Stimulated activated CD4-positive, alpha-beta T cell treated with anti-CD3 and anti-CD28 coated beads, Interleukin-15, amount 100 ng/mL, for 1 hour (primary cell): ENCODE measurements at places on chromosomes 12 and 14.

DNA sequence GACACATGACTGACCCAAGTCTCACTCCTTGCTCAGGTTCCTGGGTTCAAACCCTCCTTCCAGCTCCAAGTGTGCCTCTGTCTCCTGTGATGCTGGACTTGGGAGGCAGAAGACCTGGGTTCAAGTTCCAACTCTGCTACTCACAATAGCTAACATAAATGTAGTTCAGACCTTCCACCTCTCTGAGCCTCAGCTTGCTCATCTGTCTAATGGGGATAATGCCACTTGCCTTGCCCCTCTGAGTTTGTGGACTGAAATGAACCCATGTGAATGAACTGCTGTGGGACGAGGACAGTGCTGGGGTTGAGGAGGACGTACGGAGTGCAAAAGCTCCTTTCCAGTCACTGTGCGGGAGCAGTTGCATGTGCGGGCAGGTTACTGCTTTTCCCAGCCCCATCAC is 40.9 kb downstream of the ACADS start:
- no peak for DNase-seq

- DNase-seq = no peak
Observed at GRCh38 chr14:75469164-75469563, 41.3 kb downstream of the JDP2 start.

DNA sequence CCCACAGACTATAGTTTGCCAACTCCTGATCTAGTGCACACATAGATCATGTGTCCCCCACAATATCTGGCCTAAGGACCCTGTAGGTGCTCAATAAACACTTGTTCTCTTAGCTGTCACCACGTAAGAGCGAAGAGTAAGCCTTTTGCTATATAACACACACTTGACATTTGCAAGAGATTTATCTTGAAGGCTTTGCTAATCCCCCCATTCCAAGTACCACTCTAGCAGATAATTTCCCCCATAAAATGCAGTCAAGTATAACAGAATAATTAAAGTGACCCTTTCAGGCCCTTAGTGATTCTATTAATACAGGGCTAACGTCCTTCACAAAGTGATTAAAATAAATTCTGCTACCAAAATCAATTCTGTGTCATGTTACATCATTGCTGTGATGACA is 87.5 kb downstream of the PLXNC1 start:
- DNase-seq = no peak

DNA sequence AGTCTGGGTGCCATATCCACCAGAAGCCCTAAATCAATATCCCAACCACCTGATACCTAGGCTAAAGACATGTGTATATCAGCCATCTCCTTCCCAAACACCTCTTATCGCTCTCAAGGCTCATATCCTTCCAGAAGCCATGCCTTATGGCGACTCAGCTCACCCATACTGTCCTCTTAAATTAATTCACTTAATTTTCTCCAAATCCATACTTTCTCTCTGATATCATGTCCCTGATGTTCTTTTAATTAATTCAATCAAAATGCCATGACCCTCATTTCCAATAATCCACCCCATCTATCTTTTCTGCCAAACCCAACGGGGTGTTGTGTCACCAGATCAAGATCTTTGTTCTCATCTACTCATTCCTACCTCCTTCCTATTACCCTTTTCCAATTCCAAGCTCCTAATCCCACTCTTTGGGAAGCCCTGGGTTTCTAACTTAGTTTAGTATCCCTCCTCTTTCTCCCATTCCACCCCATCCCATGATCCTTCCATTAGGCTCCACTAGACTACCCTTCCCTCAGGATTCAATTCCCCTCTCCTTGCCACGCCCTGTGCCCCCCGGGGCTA is 723 bp downstream of the ATF7 start:
- DNase-seq = no peak

DNA sequence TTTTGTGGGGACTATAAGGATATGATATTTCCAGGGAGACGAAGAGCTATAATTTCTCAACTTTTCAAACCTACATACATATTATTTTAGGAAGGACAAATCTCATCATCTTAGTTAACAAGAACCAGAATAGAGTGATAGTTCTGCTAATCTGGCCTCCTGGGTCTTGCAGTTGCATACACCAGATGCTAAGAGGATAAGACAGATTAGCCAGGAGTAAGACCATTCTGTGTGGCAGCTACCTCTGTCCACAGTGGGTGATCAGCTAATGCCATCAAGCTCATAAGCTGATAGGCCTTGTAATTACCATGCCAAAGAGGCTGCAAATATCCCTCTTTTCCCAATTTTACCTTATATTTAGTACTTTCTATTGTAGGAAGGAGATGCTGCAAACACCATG is 776.8 kb downstream of the NRXN3 start:
- no peak for DNase-seq

DNA sequence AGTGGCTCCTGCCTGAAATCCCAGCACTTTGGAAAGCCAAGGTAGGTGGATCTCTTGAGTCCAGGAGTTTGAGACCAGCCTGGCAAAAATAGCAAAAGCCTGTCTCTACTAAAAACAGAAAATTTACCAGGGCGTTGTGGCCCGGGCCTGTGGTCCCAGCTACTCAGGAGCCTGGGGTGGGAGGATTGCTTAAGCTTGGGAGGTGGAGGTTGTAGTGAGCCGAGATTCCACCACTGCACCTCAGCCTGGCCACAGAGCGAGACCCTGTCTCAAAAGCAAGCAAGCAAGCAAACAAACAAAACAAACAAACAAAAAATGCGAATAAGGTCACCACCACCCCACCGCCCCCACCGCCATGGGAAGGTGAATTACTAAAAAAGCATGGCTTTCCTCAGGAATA is 238.7 kb downstream of the ATXN7L3B start:
- no peak for DNase-seq

GRCh38 chr14:28762303-28762954 is 4.2 kb upstream of the FOXG1 start:
- no peak for DNase-seq

DNA sequence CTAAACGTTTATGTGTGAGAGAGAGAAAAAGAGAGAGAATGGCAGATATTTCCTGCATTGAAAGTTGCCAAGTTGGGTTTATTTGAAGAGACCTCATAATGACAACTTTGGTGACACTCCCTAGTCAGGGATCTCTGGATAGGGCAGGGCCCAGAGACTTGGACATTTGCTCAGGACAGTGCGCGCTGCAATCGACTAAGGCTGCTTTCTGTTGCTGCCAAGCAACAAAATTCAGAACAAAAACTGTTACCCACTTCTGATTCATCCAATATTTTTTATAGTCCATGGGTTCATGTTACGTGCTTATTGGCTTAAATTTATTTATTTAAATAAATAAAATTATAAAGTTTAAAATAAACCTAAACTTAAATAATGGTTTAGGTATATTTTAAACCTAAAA is 34.2 kb downstream of the PTGER2 start:
- no peak for DNase-seq

DNA sequence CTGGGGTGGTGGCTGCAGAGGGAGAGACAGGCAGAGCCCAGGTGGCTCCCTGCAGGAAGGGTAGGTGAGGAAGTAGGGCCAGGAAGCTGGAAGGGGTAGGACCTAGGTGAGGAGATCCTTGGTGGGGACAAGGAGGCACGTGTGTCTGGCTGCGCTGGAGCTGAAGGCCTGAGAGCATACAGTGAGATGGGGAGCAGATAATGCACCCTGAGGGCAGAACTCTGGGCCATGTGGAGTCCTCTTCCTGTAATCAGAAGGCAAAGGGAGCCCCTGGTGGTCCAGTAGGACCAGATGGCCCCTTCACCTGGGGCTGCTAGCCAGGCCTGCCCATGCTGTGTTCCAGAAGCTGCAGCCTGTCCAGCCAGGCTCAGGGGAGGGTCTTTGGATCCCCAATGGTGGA is 15.3 kb upstream of the KRT80 start:
- no peak for DNase-seq

- no peak for DNase-seq
Observed at GRCh38 chr12:43827093-43827492, 8.8 kb upstream of the TMEM117 start.

DNA sequence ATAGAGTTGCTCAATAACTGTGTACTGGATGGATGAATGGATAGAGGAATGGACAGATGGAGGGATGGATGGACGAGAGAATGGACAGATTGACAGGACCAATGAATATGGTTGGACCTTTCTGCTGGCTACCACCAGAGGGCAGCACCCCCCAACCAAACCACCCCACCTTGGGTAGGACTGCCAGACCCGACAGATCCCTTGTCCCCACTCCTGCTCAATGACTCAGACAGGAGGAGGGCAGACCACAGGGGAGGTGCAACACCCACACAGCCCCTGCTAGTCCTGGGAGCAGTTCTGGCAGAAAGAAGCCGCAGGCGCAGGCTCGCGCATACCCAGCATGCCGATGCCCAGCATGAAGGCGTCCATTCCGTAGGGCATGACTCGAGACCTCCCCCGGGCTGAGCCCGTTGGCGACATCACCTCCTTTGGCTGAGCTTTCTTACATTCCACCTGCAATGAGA is 12.4 kb downstream of the MSI1 start:
- DNase-seq = peak; percentile 59

- DNase-seq = no peak
Observed at GRCh38 chr14:51529736-51530135, 122.0 kb upstream of the FRMD6 start.

GRCh38 chr14:77063571-77064171 is 34.4 kb upstream of the CIPC start:
- DNase-seq = no peak

GRCh38 chr12:23949348-23950209 is at the start of gene SOX5:
SOX5 (minus strand) TSS chr12:23949670; CDS start chr12:23949601, 69 bp downstream.
- DNase-seq = no peak

DNA sequence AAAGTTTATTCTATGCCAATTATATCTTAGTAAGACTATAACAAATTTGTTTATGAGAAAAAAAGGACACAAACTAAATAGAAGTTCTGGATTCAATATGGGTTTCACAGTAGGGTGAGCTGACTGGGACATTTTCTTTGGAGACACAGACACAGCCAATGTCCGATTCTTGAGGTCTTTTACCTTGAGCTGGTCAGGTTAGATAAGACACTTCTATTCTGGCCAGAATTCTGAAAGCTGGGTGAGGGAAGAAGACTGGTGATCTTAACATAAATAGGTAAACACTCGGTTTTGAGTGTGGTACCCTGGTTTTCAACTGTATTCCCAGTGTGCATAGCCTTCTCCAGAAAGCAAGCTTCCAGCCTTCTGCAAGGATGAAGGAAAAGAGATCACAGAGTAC is 10.0 kb downstream of the ATP2B1 start:
- no peak for DNase-seq

DNA sequence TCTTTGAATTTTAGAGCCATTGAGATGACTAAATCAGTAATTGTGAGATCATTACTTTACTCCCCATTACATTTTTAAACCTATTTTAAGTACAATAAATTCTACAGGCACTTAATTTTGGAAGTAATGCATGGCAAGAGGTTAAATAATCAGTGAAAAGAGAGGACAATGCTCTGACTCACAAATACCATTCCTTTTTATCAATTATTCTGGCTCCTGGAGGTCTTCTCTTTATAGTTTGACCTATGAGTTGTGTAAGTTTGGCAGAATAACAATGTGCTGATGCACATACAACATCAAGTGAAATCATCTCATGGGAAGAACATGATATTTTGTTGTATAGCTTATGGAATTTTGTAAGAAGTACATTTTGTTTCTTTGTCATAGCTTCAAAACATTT is 166.7 kb downstream of the TMTC3 start:
- DNase-seq = no peak

DNA sequence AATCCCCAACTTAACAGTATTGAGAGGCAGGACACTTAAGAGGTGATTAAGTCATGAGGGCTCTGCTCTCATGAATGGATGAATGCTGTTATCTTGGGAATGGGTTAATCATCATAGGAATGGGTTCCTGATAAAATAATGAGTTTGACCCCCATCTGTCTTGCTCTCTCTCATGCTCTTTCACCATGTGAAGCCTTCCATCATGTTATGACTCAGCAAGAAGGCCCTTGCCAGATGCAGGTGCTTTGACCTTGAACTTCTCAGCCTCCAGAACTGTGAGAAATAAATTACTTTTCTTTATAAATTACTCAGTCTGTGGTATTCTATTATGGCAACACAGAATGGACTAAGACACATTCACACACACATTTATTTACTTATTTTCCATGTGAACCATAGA is 89.0 kb upstream of the PPM1H start:
- no peak for DNase-seq

DNA sequence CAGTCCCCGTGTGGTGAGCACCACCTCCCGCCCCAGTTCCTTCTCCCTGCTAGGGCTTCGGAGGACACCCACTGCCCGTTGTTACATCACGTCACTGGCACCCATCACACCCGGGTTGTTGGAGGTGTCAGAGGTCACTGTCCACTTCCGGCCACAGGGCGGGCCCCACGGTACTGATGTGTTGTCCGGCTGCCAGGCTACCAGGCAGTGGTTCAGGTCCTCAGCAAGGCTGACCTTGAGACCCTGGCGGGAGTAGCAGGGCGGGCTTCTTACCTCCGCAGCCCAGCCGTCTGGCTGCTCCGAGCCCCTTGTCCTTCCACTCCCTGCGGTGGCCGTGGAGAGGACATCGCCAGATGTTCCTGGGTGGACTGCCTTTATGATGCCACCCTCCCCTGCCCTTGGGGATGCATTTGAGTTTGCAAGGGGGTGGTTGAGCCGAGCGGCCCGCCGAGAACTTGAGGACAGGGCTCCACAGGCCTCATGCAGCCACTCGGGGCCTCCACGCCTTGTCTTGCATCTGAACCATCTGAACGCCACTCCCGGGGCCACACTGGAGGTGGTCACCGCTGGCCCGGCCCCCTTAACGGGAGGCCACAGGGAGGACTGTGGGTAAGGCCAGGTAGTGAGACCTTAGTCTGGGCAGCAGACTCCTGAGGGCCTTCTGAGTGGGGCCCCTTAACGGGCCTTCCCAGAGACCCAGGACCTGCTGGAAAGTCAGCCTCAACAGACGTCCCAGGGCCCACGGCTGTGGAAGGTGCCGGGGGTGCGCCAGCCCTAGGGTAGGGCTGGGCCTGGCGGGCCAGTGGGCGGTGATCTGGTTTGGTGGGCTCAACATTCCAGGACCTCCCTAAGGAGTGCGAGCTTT is 27.1 kb upstream of the PLD4 start:
- DNase-seq = no peak

GRCh38 chr12:40382217-40382616 is 157.4 kb downstream of the LRRK2 start:
- DNase-seq = no peak

DNA sequence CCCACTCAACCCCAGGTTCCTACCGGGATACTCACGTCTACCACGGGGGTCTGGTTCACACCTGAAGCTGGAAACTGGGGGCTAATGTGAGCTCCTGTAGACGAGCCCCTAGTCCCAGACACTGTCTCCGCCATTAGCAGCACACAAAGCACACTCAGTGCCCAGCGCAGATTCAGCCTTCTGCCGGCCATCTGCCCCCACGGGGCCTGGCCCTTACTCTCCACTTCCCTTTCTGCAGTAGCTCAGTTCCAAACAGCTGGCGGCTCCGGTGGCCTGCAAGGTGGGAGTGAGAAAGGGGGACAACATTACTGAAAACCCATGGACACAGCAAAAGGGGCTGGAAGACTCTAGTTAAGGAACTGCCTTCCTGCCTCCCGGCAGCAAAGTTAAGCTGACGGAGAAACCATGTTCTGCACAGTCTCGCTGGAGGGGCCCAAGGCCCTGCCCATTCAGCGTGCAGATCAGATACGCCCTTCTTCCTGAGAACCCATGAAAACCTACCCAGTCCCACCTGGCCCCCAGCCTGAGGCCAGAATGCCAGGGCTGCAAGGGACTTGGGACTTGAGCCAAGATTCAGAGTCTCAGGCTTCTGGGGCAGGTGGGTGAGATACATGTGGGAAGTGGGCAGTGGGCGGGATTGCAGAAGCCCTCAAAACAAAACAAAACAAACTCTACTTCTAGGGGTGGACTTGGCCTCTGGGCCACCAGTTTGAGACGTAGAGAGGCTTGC is 2.1 kb downstream of the SLC8B1 start:
- no peak for DNase-seq

- no peak for DNase-seq
Observed at GRCh38 chr12:115412831-115413230, 728.9 kb upstream of the TBX3 start.

GRCh38 chr12:86228656-86229055 is 27.5 kb downstream of the MGAT4C start:
- DNase-seq = no peak
